Non-pigmented ciliary epithelial cell (primary cell): ENCODE measurements at places on chromosomes 6 and 20.

- no peak for DNase-seq
Observed at GRCh38 chr6:161367472-161367871, 93.6 kb upstream of the AGPAT4 start.

- no peak for DNase-seq
Observed at GRCh38 chr20:24676353-24676977, 207.0 kb downstream of the SYNDIG1 start.

DNA sequence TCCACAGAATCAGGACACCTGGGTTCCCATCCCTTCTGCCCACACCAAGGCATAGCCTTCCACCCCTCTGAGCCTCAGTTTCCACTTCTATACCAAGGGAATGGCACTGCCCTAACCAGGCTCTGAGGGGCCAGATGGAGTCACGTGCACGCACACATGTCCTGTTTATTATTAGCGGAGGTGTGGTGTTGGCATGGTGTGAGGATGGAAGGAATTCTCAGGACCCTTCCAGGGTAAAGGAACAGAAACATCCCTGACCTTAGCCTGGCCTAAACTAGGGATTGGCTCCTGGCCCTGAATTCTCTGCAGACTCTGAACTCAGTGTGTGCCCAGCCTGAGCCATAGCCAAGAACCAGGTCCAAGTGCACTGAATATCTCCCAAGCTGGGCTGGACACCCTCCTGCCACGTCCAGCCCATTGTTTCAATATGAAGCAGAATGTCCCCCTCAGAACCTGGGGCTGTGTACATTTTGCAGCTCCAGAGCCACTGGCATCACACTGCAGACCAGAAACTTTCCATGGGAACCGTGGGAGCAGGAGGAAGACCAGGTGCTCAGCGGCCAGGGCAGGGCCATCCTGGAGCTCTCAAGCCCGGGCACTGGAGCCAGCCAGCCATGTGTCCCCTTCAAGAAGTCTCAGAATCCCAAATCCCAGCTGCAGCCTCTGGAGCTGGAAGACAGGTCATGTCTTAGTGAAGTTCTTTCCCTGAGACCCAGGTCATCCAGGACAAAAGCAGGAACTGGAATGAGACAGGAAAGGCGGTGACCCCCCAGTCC, 208.4 kb downstream of the ANKRD60 start:
- DNase-seq, result no peak

DNA sequence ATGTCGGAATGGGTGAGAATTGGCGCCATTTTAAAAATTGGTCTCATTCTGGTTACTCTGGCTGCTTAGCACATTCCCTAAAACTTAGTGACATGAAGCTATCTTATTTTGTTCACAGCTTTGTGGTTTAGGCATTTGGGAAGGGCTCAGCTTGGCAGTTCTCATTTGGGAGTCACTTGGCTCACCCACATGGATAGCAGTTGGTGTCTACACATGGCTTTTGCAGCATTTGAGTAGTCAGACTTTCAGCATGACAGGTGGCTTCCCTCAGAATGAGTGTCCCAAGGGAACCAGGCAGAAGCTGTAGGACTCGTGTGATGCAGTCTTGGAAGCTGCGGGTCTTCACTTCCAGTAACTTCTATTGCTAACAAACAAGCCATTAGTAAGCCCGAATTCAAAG, 64.6 kb downstream of the UST start:
- no peak for DNase-seq

- DNase-seq, result no peak
Observed at GRCh38 chr20:58438970-58439808, 50.2 kb downstream of the VAPB start.

- DNase-seq, result no peak
Observed at GRCh38 chr6:167572106-167572505, 247.2 kb downstream of the TTLL2 start.

DNA sequence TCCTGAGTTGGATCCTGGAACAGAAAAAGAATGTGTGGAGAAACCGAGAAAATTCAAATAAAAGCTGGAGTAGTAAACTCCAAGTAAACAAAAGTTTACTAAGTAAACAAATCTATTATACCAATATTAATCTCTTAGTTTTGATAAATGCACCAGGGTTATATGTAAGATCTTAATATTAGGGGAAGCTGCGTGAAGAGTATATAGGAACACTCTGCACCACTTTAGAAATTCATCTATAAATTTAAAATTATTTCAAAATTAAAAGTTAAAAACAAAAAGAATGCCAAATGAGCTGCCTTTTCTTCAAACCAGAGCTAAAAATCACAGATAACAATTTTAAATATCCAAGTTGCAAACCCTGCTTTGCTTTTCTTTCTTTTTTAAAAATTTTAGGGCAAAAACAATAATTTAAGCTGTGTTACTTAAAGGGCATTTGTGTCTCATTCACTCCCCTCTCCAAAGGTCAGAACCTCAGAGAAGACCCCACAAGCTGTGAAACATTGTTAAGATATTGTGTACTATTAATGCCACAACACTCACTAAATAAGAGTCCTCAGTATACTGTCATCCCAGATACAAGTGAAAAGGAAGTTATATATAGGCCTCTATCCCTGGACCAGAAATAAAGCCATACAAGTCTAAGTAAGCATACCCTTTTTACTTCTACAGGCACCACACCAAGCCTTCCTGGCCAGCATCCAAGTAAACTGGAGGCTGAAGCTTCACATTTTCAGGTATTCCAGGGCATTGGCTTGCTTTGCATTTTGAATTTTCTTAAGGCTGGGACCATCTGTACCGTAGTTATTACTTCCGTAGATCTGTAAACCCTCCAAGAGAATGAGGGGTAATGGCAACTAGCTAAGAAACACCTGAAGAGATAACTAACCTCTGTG, 7.0 kb downstream of the DNAAF9 start:
- no peak for DNase-seq

GRCh38 chr6:127176146-127176545, 57.7 kb downstream of the RSPO3 start:
- DNase-seq, result no peak

- DNase-seq, result no peak
Observed at GRCh38 chr20:54435015-54435414, 40.4 kb upstream of the DOK5 start.

DNA sequence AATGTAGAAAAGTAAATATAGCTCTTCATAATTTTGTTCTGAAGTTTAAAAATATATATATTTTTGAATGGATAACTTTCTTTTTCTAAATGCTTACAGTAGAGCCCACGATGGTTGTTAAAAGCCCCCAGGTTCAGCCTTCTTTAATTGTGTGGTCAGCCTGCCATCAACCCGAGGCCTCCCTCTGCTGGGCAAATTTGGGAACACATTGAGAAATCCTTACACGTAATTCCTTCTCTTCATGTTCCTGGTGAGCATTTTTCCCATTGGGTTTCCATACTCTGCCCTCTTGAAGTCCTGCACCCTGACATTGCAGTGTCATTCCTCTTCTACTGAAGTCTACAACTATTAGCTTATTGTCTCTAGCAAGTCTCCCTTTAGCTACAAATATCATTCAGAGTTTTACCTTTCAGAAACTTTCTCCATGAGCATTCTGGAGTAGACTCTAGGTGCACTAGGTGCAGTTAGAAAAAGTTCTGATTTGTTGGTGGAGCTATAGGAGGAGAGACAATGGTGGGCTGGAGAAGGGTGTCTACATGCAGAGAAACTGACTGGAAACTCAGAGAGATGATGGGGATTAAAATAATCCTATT, 40.6 kb downstream of the TRIM38 start:
- DNase-seq, result peak; percentile 22

DNA sequence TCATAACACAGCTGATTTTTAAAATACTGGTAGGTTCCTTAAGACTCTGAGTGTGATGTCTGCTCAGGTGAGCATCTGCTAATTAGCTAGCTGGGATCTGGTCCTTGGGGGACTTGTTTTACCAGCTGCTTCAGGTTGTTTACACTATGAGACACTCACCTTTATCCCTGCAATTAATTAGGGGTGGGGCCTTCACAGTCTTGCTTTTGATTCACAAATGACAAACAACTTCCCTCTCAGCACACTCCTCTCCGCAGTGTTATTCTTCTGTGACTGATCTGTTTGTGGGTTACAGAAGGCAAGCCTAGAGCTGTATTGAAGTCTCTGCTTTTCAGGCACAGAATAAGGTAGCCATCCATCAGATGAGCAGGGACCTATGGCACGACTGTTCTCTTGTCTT, 62.0 kb upstream of the CD83 start:
- no peak for DNase-seq

DNA sequence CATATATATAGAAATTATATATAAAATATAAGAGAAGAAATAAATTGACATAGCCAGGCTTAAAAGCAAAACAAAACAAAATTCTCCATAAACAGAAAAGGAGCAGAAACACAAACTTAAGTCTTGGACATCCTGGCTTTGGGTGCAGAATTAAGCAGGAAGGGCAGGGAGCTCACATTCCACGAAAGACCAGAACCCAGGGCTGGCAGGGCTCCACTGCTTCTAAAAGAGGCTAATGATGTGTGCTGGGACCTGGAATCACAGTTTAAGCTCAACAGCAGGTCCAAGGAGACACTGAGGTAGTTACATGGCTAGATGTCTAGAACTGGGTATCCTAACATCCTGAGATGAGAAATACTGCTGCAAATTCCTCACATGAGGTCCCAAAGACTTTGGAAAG, 210.3 kb downstream of the WDR27 start:
- DNase-seq, result no peak

- no peak for DNase-seq
Observed at GRCh38 chr20:24332956-24333355, 136.5 kb upstream of the SYNDIG1 start.

DNA sequence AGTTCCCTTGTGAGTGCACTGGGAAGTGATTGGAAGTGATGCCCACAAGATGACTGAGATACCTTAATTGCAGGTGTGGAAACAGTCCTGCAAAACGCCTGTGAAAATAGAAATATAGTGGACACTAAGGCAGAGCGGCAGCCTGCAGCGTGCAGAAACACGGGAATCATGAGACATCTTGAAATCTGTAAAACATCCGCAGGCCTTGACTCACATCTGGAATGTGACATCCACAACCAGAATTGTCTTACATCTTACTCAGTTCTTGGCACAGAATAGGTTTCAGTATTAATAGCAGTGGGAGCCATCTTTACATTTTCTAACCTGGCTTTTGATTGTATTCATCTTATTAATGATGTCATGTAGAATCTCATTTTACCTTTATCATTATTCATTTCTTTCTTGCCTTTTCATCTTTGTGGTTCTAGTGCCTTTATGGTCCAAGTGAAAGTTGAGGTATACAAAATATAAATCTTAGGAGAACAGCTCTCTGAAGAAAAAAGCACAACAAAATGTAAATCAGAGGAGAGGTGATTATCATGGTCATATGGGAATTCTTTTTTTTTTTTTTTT, 44.6 kb downstream of the CDYL start:
- DNase-seq, result no peak

GRCh38 chr6:27775796-27776184, 136.4 kb downstream of the OR2B2 start:
- DNase-seq, result no peak

GRCh38 chr6:75436869-75437268, 56.7 kb downstream of the FILIP1 start:
- no peak for DNase-seq

- no peak for DNase-seq
Observed at GRCh38 chr6:4374216-4374615, 238.8 kb upstream of the ECI2 start.

- DNase-seq, result no peak
Observed at GRCh38 chr6:137673603-137674002, 179.4 kb upstream of the OLIG3 start.

DNA sequence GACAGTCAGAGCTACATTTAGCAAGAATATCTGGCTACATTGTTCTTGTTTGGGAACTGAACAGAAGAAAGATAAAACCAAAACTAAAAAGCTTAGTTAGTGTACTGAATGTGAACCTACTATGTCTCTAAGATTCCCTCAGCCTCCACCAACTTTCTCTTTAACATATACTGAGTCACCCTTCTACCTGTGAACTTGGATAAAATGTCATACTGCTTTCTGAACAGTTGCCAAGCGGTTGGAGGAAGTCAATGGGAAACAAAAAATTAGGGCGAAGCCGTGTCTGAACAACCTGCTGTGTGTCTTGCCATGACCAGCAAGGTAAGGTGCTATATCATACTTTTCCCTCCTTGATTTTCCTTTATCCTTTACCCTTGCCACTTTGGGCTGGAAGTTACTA, 243.5 kb downstream of the BTBD9 start:
- no peak for DNase-seq

GRCh38 chr20:13659288-13659687, 20.6 kb upstream of the TASP1 start:
- DNase-seq, result no peak

DNA sequence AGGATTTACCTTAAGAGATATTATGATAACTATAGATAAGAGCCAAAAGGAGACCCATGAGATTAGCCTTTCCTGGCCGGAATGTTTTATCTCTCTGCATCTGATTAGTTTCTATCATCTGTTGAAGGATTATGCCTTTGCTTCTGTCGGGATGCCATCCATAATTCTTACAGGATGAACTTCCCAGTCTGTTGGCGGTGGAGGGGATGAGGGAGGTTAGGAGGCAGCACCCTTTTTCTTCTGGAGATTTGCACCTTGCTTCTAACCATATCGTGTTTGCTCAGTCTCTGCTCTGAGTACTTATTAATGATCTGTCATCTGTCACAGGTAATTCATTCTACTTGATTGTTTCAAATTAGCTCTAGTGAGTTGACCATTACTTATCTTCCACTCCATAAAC, 292.1 kb downstream of the KHDC1L start:
- DNase-seq, result no peak

DNA sequence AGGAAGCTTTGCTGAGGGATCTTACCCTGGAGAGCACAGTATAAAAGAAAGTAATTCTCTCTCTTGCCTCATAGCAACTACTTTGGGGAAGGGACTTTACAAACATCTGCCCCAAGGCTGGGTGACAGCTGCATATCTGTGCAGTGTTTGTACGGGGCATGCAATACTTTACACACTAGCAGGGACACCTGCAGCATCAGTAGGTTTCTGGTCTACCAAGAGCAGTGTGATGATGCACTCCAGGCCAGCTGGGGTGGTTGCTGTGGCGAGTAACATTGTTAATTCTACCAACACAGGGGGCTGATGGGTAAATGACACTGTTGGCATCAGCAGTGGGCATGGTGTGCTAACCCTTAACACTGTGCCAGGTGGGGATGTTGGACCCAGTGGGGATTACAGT, 48.0 kb downstream of the ADTRP start:
- DNase-seq, result no peak

- no peak for DNase-seq
Observed at GRCh38 chr6:2852921-2853322, 11.3 kb upstream of the SERPINB1 start.

DNA sequence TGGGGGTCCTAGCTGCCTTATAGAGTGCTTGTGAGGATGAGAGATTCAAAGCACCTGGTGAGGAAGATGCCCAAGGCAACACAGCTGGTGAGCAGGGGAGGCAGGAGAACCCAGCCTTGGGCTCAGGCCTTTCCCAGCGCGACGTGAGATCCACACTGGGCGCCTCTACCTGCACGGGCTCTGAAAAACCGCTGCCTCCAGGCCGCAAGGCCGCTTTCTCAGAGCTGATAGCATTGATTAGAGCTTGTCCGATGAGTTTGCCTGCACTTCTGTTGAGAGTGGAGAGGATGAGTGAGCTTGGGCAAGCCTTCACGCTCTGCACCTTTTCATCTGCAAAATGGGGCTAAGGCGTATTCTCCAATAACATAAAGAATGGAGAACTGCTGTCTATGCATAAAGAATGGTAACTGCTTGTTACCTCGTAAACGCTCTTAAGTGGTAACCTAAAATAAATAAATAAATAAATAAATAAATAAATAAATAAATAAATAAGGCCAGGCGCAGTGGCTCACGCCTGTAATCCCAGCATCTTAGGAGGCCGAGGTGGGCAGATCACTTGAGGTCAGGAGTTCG, 916 bp downstream of the PABPC1L start:
- DNase-seq, result no peak
